ENCODE measurements at places on chromosomes 7 and 10.

DNA sequence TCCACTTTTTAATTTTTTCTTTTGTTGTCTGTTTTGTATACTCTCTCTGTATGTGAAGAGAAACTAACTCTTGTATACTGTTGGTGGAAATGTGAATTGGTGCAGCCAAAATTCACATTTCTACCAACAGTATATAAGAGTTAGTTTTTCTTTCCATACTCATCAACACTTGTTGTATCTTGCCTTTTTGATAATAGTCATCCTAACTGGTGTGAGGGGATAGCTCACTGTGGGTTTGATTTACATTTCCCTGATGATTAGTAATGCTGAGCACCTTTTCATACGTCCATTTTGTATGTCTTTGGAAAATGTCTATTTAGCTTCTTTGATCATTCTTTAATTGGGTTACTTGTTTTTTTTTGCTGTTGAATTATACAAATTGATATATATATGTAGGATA, 375.5 kb upstream of the IGFBP3 start:
- no peak for DNase-seq

- DNase-seq = no peak
Measured at GRCh38 chr10:8280946-8281345, 226.5 kb downstream of the GATA3 start.

DNA sequence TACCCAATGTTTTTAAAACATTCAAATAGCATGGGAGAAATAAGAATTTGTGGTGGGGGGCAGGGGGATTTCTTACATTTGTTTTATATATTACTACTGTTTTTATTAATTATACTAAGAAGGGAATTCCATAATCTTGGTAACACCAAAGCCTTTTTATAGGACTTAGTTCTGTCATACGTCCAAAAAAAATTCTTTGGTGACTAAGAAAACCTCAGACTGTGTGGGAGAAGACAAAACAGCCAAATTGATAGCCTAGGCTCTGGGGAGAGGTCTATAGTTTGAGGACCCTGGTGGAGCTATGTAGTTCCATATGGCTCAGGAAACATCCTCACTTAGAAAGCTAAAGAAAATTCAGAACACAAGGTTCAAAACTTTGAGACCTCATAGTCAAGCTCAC, 23.4 kb downstream of the ACSM6 start:
- DNase-seq = no peak

DNA sequence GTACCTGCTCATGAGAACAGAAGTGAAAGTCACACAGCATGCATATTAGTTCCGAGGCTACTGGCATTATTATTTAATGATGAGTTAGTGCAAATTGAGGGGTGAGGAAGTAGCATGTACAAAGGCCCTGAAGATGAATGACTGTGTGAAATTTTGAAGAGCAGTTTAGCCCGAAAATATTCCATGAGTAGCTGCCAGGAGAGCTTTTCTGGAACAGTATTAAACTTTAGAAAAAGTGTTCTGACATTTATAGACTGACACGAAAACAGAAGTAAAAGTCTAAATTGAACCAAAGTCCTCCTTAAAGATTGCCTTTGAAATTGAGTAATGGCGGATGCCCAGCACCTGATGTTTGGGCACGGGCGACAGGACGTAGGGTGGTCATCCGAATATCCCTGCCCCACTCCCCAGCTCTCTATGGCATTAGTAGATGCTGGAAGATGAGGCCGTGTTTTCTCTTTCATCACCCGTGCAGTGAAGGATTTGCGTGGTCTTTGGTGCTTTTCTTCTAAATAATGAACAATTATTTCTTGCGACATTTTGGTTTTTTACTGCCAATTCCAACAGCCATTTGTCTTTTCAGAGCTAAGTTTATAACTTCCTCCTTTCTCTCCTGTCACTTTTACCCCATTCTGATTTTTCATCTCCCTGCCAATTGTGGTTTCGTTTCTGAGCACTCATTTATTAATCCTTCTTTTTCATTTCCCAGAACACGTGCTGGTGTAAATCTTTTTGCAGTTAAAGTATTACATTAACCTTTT, 192.6 kb downstream of the MGMT start:
- DNase-seq = no peak

DNA sequence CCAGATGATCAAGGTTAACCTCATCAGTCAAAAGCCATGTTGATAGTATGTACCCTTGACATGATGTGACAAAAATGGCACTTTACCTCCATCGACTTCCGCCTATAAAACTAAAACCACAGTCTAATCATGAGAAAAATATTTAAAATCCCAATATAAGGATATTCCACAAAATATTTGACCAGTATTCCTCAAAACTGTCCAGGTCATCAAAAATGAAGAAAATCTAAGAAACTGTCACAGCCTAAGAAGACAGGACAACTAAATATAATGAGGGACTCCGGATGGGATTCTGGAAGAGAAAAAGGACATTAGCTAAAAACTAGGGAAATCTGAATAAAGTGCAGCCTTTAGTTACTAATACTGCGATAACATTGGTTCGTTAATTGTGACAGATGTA, 67.6 kb downstream of the XPNPEP1 start:
- no peak for DNase-seq

DNA sequence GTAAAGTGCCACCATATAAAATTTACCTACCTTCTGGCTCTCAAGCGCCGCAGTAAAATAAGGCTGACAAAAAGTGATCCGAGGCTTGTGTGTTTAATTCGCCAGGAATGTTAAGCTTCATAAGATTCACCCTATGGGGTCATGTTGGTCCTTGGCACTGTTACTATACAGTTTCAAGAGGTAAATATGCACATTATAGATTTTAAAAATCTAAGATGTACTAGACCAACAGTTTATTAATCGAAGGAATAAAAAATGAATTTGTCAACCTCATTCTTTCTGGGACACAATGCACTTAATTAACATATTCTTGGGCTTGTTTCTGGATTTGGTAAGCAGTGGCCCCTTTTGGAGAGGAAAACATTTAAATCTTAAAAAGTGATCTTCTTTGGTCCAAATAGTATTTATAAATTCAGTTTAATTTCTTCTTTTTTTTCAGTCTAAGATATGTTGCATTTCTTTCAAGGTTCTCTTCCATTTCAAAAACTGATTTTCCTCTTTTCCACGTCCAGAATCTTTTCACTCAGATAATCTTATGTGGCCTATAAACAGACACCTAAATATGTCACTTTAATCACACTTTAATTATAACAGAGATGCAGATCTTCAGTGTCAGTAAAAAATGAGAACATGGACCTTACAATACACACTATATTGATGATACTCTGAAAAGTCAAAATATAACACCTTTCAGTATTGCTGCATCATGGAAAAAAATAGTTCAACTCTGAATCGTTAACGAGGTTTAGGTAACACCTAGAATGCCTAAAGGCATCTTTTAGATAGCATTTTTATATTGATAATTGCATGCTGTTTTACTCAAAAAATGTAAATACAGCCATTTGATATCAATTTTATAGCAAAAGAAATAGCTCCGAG, 3.8 kb upstream of the SKIDA1 start:
- no peak for DNase-seq

GRCh38 chr7:6218329-6218728, 54.1 kb downstream of the CYTH3 start:
- DNase-seq = no peak

- DNase-seq = no peak
Measured at GRCh38 chr7:32930378-32930777, 26.9 kb upstream of the FKBP9 start.

DNA sequence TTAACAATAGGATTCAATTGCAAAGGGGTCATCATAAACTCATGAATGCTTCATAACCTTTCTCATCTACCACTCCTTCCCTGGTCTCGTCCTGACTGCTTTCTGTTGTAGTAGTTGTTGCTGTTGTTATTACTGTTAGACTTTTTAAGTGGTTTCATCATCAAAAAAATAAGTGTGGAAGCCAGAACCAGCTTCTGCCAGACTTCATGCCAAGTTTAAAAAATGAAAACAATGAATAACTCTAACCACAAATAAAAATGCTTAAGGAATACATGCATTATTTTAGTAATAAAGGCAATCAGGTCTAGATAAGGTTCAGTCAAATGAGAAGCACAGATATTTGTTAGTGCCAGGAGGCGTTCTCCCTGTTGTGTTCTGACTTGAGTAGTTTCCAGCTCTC, 85.4 kb downstream of the PCLO start:
- no peak for DNase-seq

DNA sequence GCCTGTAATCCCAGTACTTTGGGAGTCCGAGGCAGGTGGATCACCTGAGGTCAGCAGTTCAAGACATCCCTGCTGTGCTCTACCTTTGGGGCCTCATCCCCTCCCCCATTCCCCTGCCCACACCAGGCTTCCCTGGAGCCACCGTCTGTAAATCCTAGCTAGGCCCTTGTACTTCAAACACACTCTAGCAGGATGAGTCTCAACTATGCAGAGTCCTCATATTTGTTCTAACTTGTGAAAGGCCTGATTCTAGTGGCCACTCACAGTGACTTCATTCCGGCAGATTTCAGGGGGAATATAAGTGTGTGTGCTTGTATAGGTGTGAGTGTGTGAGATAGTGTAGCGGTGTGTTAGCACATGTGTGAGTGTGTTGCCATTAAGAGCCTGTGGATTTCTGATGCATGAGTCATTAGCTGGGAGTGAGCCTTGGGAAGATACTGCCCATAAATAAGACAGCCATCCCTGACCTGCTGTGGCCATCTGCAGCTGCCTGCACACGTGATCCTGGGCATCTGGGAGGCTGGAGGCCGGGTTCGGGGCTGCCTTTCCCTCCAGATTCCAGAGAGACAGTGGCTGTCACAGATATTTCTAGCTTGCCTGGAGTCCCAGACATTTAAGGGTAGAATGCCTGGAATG, 1.7 kb upstream of the NEURL1 start:
- no peak for DNase-seq

- DNase-seq = no peak
Measured at GRCh38 chr7:19090526-19090925, 26.9 kb downstream of the TWIST1 start.

DNA sequence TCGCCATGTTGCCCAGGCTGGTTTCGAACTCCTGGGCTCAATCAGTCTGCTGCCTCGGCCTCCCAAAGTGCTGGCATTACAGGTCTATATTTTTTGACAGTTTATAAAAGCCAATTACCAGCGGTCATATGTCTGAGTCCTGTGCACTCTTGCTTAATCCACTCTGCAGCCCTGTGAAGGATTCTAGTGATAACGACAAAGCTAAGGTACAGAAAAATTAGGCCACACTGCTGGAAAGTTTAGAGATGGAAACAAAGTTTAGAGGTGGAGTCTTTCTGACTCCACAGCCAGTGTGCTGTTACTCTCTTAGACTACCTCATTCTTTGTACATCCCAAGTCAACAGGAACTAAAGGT, 707 bp downstream of the PTER start:
- DNase-seq = no peak

GRCh38 chr7:91082852-91083495, 181.3 kb upstream of the FZD1 start:
- DNase-seq = no peak

DNA sequence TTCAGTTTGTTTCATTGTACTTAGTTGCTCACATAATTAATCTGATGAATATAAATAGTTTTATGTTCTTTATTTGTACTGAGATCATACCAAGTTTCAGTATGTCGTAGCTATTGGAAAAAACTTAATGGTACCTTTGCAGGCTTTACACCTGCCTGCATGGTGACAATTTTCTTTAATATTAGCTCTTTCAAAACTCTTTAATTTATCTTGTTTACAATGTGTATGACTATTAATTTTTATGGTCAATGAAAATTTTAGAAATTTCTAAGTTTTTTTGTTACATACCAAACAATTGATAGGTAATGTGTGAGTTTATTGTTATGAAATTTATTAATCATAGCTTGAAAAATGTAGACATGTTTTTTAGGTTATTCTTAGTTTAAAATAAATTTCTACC, 4.0 kb downstream of the DYNC2I1 start:
- DNase-seq = no peak

DNA sequence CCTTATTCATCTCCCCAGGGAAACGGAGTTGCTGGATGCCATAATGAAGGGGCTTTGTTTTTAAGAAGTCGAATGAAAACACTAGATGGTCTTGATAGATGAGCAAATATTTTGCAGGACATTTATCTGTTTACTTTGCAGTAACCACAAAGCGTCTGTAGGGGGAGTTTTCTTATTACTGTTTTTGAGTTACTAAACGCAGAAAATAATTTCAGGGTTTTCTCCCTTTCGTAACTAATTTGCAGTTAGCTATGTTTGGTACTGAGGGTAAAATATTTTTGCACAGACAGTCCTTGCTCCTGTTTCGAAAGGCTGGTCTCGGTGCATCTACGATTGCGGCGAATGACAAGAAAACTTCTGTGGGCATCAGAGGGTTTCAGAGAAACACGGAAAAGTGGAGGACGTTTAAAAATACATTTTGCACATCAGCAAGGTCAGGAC, 505.6 kb upstream of the MKI67 start:
- no peak for DNase-seq

DNA sequence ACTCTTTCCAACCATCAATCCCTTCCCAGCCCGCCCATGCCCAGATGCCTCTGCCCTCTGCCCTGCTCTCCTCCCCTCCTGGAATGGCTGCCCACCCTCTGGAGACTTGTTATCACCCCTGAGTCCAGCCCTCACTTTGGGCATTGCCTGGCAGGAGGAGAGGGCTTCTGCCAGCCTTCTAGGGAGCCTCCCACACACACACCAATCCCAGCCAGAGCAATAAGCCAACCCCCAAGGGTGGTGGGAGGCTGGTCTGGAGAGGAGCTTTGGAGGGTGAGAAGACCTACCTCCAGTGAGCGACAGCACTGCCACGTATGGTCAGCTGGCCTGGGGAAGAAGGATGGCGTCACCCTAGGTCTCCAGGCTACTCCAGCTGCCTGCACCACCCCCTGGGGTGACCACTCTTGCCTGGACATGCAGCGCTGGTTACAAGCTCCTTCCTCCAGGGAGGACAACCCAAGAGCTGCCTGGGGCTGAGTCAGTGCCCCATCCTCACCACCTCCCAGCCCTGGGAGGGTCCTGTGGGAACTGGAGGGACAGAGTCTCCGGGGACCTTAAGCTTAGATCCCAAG, 8.4 kb downstream of the C10orf105 start:
- no peak for DNase-seq

DNA sequence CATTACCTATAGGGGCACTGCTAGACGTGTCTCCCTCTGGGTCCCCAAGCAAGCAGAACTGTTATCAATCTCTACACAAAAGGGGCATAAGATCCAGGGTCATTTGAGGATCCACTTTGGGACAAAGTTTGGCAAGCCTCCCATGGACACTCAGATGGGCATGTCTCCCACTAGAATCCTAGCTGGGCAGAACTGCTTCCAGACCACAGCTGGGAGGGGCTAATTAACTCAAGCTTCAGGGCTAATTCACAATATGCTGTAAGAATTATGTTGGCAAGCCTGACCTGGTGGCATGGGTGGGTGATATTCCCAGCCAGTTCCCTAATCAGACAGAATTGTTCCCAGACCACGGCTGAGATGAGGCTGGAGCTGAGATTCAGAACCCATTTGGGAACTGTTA, 738.4 kb upstream of the FZD8 start:
- DNase-seq = no peak

- DNase-seq = no peak
Measured at GRCh38 chr7:151081170-151082101, 827 bp upstream of the FASTK start.

- DNase-seq = no peak
Measured at GRCh38 chr7:45583296-45583695, 9.1 kb downstream of the ADCY1 start.

All from stimulated activated CD8-positive, alpha-beta memory T cell treated with anti-CD3 and anti-CD28 coated beads, Interleukin-4, amount 100 ng/mL, for 1 hour (primary cell).